H54 (cell line): ENCODE measurements at places on chromosomes 1 and 21.

DNA sequence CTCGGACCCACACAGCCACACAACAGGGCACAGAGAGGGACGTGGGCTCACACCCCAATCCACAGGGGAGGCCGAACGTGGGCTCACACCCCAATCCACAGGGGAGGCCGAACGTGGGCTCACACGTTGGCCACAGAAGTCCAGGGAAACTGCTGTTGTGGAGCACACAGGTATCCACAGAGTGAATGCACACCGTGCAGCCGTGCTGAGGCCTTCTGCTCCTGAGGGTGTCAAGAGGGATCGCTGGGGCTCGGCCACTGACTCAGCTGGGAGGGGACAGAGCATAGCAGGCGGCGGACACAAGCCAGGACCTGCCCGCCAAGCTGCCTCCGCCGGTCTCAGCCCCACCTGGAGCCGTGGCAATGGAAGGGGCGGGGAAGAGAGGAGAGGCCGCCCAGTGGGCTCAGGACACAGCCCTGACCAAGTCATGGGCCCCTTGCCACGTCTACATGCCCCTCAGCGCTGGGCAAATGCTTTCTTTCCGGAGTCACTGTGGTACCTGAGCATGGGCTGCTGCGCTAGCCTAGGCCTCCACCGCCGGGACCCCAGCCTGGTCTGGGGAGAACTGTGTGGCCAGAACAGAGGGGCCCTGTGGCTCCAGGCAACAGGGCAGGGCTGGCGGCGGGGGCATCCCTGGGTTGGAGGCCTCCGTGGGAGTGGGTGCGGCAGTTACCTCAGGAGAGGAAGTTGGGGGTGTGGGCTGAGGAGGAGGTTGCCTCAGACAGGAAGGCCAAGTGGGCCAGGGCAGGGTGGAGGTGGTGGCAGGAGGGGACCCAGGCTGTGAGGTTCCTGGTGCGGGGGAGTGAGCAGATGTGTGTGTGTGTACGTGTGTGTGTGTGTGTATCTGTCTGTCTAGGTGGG is 1.2 kb downstream of the SYTL1 start:
- DNase-seq: no peak

DNA sequence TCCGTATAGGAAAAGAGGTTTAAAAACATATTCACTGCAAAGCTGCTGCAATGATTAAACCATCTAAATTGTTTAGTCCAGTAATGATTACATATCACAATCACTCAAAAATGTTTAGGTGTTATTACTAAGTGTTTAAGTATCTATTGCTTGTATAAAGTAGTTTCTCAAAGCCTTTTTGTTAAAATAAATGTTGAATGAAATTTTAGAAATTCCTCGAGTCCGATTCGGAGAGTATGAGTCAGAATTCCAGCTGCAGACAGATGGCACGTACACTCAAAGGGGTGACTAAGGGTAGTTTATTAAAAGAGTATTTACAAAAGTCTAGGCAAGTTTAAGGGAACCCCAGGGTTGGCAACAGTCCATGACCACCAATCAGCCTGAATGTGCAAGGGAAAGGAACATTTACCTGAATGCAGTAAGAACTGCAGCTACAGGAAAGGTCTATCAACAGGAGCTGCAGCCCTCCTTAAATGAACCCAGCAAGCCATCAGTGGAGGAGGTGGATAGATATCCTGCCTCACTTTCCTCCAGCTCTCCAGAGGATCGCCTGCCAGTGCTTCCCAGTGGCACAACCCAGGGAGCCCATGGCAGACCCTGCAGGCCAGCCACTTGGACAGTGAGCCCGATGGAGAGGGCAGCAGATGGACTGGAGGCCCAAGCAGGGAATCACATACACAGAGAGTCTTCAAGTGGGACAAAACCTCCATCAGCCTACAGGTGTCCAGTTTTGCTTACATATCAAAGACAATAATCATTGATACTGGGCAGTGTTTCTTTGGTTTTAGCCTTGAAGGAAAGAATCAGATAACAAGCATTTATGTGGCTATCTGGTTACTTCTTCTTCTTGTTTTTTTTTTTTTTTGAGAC is 92.1 kb upstream of the SLC44A3 start:
- peak; percentile 62 for DNase-seq

- no peak for DNase-seq
Observed at GRCh38 chr1:192133350-192133926, 24.8 kb upstream of the RGS18 start.

- no peak for DNase-seq
Observed at GRCh38 chr1:91520942-91521507, 20.4 kb downstream of the CDC7 start.

DNA sequence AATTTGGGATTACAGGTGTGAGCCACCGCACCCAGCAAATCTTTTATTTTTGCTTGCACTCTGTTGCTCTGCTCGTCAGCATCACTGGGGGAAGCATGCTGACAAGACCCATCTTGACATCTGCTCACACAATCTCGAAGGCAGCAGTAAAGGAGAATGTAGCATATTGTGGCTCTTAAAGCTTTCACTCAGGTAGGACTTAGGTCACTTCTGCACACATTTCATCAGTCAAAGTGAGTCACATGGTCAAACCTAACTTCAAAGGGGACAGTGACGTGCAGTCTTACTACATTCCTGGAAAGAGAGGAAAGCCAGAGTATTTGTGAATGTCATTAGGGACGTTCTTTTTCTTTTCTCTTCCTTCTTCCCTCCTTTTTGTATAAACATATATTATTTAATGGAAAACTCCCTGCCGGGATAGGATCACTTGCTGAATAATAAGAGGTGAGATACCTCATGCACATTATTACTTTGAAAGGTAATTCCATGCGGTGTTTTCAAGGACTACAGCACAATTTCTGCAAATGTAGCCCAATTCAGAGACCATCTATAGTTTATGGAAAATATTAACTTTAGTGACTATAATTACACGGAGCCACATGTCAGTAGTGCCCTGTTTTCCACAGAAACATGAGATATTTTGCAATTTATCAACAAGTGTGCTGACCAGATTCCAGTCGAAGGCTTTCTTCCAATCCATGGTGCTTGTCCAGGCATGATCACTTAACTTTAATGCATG is 19.3 kb upstream of the ACBD6 start:
- DNase-seq: no peak

GRCh38 chr1:53561503-53562105 is 102.4 kb downstream of the DMRTB1 start:
- no peak for DNase-seq

DNA sequence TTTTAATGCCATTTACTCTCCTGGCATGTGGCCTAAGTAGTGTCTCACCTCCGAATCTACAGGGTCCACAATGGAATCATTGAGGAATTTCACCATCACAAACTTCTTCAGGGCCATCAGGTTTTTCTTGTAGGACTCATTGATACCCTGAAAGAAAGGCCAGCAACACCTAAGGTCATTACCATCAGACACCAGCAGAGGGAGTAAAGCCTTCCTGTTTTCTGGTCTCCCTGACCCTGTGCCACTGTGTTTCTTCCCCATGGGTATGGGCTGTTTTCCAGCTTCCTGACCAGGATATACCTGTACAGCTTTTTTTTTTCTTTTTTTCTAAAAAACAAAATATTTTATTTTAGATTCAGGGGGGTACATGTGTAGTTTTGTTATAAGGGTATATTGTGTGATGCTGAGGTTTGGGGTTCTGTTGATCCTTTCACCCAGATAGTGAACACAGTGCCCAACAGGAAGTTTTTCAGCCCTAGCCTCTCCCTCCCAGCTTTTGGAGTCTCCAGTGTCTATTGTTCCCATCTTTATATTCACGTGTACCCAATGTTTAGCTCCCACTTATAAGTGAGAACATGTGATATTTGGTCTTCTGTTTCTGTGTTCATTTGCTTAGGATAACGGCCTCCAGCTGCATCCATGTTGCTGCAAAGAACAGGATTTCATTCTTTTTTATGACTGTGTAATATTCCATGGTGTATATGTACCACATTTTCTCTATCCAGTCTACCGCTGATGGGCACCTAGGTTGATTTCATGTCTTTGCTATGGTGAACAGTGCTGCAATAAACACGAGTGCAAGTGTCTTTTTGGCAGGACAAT is 18.3 kb downstream of the PPT1 start:
- peak; percentile 55 for DNase-seq

GRCh38 chr1:222653178-222653827 is 35.4 kb downstream of the MIA3 start:
- no peak for DNase-seq

DNA sequence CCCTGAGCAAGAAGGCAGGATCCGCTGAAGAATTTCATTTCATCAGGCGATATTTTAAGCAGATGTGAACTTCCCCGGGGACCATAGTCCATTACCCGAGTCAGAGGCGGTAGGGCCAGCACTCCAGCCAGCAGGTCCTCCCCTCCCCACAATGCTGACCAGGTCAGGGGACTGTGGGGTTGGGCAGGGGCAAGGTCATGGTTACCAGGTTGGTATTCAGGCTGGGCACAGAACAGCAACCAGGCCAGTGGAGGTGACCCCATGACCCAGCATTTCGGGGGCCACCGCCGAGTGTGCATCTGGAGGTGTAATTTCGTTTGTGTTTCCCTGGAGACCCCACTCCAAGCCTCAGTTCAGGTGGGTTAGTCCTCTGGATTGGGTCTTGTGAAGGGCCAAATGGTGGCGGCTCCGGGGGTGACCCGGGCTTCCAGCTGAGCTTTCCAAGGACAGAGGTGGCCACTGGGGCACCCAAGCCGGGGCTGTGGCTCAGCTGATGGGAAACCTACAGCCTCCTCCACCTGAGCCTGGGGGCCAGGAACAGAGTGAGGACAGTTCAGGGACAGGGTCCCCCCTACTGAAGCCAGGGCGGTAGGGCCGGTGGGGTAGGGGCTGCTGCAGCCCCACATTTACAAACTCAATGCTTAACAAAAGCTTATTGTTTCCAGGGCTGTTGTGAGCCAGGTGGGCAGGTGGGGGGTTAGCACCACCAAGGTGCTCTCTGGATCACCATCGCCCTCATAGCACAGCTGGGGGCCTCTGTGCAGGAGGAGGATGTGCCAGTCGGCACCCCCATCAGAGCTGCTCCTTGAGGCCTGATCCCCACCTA is 2.8 kb downstream of the PRDM16 start:
- DNase-seq: no peak

- no peak for DNase-seq
Observed at GRCh38 chr1:234611847-234612351, 1.9 kb upstream of the IRF2BP2 start.

- DNase-seq: no peak
Observed at GRCh38 chr21:27026501-27026900, 59.6 kb upstream of the ADAMTS5 start.

DNA sequence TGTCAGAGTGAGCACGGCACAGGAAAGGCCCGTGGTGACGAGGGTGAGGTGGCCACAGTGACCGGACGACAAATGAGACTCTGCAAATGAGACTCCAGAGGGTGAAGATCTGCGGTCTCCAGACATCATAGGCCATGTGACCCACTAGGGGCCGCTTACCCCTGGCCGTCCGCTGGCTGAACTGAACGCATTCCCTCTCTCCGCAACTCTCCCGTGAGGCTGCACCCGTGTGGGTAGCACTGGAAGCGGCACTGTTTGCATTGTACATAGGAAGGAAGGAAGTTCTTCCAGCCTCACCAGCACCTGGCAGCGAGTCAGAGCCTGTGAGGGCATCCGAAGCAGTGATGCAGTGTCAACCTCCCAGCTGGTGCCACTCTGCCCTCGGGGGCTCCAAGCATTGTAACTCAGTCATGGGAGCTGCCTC is 23.6 kb upstream of the SPSB1 start:
- no peak for DNase-seq

- no peak for DNase-seq
Observed at GRCh38 chr1:66676613-66677298, 75.5 kb upstream of the DYNLT5 start.

GRCh38 chr1:110248746-110249145 is 38.6 kb downstream of the KCNC4 start:
- no peak for DNase-seq

DNA sequence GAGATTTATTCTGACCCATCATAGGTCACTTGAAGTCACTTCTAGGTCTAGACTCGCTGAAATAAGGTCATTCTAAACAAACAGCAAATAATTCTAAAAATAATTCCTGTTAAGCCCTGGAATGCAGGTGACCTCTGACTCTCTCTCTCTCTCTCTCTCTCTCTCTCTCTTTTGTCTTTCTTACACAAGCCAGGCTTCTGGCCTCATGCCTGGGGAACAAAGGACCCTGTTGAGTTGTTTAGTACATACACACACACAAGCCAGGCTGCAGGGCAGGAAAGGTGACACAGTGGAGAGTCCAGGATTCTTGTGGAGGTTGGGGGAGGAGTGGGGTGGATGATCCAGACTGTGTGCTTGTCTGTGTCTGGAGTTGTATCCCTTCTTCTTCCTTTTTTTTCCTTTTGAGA is 4.0 kb upstream of the MEX3A start:
- no peak for DNase-seq

DNA sequence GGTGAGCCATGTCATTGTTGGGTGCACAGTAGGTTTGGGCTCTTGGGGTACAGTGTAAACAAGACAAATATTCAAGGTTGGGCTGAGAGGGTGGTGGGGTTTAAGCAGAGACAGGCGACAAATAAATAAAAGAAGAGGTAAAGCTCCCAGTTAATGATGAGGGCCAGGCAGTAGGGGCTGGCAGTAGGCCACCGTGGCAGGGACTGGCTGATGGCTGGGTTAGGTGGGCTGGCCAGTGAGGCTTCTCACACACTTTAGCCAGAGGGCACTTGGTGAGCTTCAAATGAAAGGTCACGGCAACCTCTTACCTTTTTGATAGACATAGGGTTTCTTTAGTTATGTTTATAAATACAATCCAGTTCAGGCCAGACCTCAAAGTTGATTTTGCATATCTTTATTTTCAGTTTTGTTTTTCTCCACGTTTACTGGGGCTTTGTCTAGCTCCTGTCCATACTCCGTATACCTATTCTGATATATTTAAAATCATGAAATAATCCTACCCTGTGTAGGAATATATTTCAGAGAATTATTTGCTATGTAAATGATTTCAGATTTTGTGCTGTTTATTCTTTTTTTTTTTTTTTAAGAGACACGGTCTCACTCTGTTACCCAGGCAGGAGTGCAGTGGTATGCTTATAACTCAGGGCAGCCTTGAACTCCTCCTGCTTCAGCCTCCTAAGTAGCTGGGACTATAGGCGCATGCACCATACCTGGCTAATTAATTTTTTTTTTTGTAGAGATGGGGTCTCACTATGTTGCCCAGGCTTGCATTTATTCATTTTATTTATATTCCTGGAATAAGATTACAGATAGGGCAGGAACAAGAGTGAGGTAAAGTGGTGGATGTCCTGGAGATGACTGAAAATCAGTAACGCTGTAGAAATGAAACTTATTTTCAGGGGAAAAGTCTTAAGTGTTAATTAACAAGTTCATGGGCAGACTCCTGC is 122.7 kb downstream of the RYR2 start:
- no peak for DNase-seq

GRCh38 chr21:42228709-42229220 is 9.8 kb downstream of the ABCG1 start:
- DNase-seq: no peak

GRCh38 chr21:41865002-41865777 is 14.0 kb downstream of the PRDM15 start:
- DNase-seq: no peak
